Mucosa of descending colon (tissue), 3 donors: ENCODE measurements at places on chromosomes 3 and 15. TPM values are rescaled to one million over a fixed set of nuclear protein-coding genes. Genes with fewer than 3 reads are reported as not detected.

DNA sequence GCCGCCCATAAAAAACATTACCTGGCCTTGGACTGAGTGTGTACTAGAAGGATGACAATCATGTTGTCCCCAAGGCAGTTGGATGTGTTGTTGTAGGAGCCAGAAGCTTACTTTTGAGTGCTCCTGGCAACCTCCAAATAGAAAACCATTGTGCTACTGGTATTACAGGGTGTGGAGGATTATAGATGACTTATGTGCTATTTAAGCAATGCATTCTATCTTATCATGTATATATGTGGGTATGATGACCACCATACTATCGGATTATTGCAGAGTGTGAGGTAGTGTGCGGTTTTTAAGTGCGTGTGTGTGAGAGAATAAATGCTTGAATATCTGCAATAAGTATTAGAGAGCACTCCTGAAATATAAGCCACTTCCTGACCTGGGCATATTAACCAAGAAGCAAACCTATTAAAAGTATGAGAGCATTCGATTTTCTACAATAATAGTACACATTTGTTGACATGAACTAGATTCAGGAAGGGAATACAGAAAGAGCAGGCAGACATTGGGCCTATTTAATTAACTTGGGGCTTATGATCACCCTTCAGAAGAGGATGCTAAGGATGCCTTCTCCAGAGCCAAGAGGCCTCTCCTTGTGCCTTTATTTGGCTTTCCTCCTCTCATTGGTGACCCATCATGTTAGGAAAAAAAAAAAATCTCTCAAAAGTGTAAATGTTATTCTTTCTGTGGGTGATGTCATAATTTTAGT is 11.7 kb upstream of the MBNL1 start:
- no peak for DNase-seq

DNA sequence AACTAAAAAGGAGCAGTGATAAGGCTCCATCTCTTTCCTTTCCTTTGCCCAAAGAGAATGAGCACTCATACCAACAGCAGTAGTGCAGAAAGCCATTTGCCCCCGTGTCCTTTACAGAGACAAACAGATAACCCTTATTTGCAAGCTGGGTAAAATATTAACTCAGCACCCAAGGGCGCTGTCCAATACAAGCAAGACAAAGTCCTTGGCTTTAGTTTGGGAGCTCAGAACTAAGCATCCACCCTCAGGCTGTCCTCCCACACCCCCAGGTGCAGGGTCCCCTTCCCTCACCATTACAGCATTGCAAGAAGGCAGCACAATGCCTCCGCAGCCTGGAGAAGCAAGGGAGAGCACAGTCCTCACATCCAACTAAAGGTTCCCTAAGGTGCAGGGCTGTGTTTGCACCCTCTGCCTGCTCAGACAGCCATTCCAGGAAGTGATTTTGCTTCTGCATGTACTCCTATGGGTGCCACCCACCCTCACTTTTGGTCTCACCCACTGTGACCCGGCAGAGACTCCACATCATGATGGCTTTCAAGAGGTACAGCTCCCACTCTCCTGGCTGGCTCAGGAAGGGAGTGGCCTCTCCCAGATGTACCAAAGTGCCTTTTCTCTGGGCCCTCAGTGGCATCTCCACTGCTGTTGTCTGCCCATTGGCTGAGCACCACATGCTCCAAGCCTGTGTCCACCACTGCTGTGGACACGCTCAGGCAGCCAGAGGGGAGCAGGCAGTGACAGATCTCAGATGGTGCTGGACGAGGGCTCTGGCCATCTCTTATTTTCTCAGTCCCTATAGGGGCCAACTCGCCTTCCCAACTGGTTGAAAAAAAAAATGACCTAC is 34.1 kb upstream of the HES1 start:
- DNase-seq: no peak

GRCh38 chr15:85770096-85771041 is 24.4 kb downstream of the KLHL25 start:
- DNase-seq: no peak

GRCh38 chr3:195227871-195228270 is 43.1 kb downstream of the XXYLT1 start:
- no peak for DNase-seq

GRCh38 chr15:40695469-40695890 is 506 bp downstream of the RAD51 start:
- peak; percentile 37 for DNase-seq

TRIM42 gene
- not detected for total RNA-seq
